ENCODE measurements at places on chromosomes 7 and 10.

GRCh38 chr10:85789982-85790789, 576.4 kb downstream of the GRID1 start:
- DNase-seq, result no peak

GRCh38 chr10:129864601-129865126, 99.4 kb downstream of the EBF3 start:
- DNase-seq, result no peak

- no peak for DNase-seq
These were observed 367.6 kb upstream of the MGMT start for GRCh38 chr10:129099486-129099885.

DNA sequence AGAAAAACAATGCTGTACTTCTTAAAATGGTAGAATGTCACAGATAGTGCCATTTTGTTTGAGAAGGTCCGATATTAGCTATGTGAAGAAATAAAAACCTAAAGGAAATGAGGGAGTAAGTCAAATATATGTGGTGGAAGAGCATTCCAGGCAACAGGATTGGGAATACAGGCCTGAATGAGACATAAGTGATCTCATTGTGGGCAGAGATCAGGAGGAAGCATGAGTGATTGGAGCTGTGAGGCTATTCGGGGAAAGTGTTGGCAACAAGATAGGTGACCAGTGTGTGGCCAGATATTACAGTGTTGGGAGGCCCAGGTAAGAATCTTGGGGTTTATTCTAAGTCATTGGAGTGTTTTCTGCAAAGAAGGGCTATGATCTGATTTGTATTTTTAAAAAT, 41.3 kb upstream of the AGMO start:
- no peak for DNase-seq

All from H7 (cell line).